ENCODE measurements at places on chromosomes 11 and 22. TPM values are rescaled to one million over a fixed set of nuclear protein-coding genes. Genes with fewer than 3 reads are reported as not detected.

LMO1 gene
- not detected for total RNA-seq

OR8G5 gene
- total RNA-seq = not detected

CAPN1 gene
- 102 TPM for total RNA-seq

KCNJ1 gene
- total RNA-seq = not detected

OR5AN1 gene
- total RNA-seq = not detected

PTGDR2 gene
- total RNA-seq = not detected

DSCAML1 gene
- total RNA-seq = not detected

SCUBE1 gene
- total RNA-seq = 2.1 TPM

MAPK8IP2 gene
- 0.36 TPM for total RNA-seq

EMID1 gene
- 0.29 TPM for total RNA-seq

Measured in osteoblast (primary cell).